ENCODE measurements at places on chromosomes 5 and 9. TPM values are rescaled to one million over a fixed set of nuclear protein-coding genes. Genes with fewer than 3 reads are reported as not detected.
A peak's percentile ranks its signal among the peaks of the same experiment; 100 is the strongest.

- H3K27me3 ChIP-seq, result no peaks in the 10 kb centered on the region
- no peak overlapping the region for H3K27ac ChIP-seq
These were observed 713.6 kb downstream of the TLE4 start for GRCh38 chr9:80285326-80285725.

DNA sequence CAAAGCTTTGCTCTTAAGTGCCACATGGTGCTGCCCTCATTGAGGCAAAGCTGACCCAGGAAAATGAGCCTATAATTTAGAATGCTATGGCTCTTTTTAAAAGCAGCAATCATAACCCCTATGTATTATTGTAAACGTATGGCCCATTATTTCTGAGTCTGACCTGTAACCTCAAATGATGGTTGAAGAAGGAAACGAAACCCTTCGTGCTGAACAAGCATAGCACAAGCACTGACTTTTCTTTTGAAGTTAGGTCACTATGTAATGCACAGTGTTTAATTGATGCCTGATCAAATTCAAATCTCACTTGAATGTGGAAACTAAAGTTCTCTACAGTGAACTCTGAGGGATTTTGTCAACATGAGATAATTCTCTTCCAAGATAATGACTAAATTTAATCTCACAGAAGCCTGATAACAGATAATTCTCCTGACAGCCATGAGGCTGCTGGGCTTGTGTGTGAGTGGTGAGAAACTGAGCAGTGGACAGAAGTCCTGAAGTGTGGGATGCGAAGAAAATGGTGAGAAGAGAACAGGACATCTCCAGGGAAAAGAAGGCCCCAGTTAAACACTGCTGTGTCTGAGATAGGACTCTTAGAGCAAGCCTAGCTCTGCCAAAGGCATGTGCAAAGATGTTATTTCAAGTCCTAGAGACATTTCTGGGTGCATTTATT lies 226.9 kb downstream of the MAN2A1 start:
- no peaks in the 10 kb centered on the region for H3K27me3 ChIP-seq
- no peak for DNase-seq
- peaks cover 2% of the 10 kb centered on the region for H3K36me3 ChIP-seq

GRCh38 chr5:174777111-174777510 lies 52.7 kb downstream of the MSX2 start:
- DNase-seq, result no peak
- no peak overlapping the region for H3K27ac ChIP-seq
- no peak overlapping the region for H3K4me3 ChIP-seq
- H3K27me3 ChIP-seq, result peaks cover 12% of the 10 kb centered on the region

DNA sequence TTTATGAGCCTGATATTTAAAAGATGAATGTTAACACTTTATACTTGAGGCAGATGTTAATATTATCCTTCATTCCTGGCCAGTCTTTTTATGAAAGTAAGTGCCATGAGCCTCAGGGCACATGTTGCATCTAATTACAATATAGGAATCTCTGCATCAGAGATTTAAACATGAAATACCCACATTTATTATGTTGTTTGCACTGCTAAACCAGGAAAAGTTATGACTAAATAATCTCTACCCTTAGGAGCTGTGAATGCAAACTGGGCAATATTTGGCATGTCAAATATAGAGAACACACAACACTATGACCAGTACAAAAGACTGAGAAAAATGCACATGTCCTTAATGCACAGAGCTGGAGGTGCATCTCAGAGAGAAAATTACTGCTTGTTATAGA lies 526.1 kb upstream of the GRAMD2B start:
- H3K4me3 ChIP-seq, result no peak overlapping the region
- no peaks in the 10 kb centered on the region for H3K36me3 ChIP-seq
- peaks cover 7% of the 10 kb centered on the region for H3K4me1 ChIP-seq
- no peak overlapping the region for H3K27ac ChIP-seq

DNA sequence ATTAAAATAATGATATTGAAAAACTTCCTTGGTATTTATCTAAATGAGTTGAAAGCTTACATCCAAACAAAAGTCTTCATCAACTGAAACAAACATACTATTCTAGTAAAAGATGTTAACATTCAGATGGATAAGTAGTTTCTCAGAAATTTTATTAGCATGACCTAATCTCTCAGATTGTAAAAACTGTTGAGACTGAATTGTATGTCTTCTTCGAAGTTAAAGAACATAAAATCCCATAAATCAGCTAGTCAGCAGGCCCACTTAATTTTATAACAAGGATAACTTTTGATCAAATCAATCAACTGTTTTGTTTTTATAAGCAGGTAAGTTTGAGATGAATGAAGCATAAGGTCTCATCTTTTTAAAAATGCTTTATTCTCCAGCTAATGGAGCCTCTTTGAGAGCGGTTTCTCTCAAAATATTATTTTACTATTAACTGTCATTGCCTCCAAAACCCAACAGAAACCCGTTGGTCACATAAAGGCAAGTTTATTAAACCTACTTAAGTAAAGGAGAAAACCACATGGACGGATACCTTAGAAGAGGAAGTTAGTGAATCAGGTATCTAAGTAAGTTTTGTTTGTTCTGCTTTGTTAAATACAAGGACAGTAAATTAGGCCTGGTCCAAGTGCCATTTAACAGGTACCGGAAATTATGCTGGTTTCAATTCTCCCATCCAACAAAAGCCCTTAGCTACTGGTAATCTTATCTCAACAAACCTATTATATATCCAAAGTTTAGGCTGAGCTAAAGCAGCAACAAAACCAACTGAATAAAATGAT lies 457.0 kb downstream of the PDE4D start:
- H3K4me3 ChIP-seq, result no peak overlapping the region
- no peaks in the 10 kb centered on the region for H3K36me3 ChIP-seq
- DNase-seq, result no peak
- H3K27ac ChIP-seq, result no peak overlapping the region

- no peaks in the 10 kb centered on the region for H3K36me3 ChIP-seq
- H3K4me1 ChIP-seq, result no peaks in the 10 kb centered on the region
- no peak overlapping the region for H3K4me3 ChIP-seq
- no peak for DNase-seq
- H3K27ac ChIP-seq, result no peak overlapping the region
These were observed 415.6 kb downstream of the GADD45G start for GRCh38 chr9:90020276-90020871.

- peak overlapping the region; percentile 87 for H3K27ac ChIP-seq
- peaks cover 50% of the 10 kb centered on the region for H3K4me1 ChIP-seq
- peak overlapping the region; percentile 35 for H3K4me3 ChIP-seq
- H3K27me3 ChIP-seq, result no peaks in the 10 kb centered on the region
These were observed 15.9 kb downstream of the ENG start for GRCh38 chr9:127838375-127839078.

DNA sequence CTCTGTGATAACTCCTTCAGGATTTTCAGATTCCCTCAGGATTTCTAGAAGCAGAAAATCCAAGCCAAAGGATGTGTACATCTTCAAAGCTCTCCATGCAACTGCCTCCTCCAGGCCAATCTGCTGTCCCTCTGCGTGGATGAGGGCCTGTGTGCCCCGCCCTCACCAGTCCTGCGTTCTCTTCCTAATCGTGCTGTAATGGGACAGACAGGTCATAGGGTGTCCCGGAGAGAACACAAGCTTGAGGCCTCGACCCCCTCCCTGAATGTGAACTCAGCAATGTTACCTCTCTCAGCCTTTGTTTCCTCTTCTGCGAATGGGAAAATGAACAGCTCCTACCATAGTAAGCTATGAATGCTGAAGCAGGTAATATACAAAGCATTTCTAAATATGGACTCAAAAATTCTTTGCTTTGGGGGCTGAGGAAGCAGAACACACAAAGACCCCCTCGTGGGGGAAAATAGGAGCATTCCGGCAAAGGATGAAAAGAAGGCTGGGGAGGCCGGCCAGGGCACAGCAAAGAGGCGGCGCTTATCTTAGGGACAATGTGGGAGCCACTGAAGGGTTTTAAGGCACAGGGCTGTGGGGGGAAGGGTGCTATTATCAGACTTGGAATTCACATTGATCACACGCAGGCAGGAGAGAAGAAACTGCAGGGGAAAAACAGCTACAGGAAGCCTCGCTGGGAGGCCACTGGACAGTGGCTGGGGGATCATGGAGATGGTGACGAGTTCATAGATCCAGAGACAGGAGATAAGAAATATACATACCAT lies 57.2 kb upstream of the FBXW11 start:
- no peak for DNase-seq
- peaks cover 41% of the 10 kb centered on the region for H3K36me3 ChIP-seq
- H3K27me3 ChIP-seq, result no peaks in the 10 kb centered on the region
- H3K27ac ChIP-seq, result no peak overlapping the region

DNA sequence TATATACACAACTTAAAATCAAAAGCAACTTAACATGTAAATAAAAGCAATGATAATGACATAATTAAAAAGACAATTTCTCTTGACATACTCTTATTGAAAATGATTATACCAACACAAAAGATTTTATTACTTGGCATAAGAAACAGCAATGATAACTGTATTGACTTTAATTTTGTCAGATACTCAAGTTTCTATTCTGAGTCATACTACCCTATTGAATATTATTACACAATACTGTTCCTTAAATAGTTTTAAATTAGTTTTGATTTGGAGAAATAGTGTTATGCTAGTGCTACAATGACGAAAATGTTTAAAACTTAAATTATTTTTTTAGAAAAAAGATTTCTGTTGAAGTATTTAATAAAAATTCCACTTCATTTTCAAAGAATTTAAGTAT lies 1319.3 kb upstream of the C9orf72 start:
- H3K27me3 ChIP-seq, result no peaks in the 10 kb centered on the region
- no peak overlapping the region for H3K27ac ChIP-seq
- no peaks in the 10 kb centered on the region for H3K36me3 ChIP-seq
- DNase-seq, result no peak
- no peak overlapping the region for H3K4me3 ChIP-seq

GRCh38 chr9:112601636-112602035 lies 115.0 kb downstream of the KIAA1958 start:
- no peak overlapping the region for H3K4me3 ChIP-seq
- H3K36me3 ChIP-seq, result no peaks in the 10 kb centered on the region
- H3K27me3 ChIP-seq, result no peaks in the 10 kb centered on the region
- H3K4me1 ChIP-seq, result peaks cover 16% of the 10 kb centered on the region
- DNase-seq, result no peak

DNA sequence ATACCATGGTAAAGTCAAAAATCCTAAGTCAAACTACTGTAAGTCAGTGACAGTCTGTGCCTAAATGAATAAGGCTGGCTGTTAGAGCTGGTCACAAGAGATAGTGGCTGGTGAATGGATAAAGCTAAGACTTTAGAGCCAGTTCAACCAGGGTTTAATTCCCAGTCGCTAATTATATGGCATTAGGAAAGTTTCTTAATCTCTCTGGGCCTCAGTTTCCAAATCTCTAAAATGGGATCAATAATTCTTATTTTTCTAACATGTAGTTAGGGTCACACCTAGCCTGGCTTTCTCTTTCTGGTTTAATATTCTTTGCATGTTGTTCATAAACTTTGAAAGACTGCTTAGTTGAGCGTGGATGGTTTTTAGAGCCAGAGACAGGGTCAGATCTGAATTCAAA lies 64.8 kb downstream of the SMIM15 start:
- H3K36me3 ChIP-seq, result peaks cover 15% of the 10 kb centered on the region
- no peaks in the 10 kb centered on the region for H3K27me3 ChIP-seq
- H3K4me1 ChIP-seq, result no peaks in the 10 kb centered on the region
- DNase-seq, result no peak

- peaks cover 48% of the 10 kb centered on the region for H3K27me3 ChIP-seq
- no peak overlapping the region for H3K4me3 ChIP-seq
- DNase-seq, result no peak
- H3K4me1 ChIP-seq, result no peaks in the 10 kb centered on the region
- no peak overlapping the region for H3K27ac ChIP-seq
These were observed 95.8 kb downstream of the CFAP90 start for GRCh38 chr5:7754997-7755596.

DNA sequence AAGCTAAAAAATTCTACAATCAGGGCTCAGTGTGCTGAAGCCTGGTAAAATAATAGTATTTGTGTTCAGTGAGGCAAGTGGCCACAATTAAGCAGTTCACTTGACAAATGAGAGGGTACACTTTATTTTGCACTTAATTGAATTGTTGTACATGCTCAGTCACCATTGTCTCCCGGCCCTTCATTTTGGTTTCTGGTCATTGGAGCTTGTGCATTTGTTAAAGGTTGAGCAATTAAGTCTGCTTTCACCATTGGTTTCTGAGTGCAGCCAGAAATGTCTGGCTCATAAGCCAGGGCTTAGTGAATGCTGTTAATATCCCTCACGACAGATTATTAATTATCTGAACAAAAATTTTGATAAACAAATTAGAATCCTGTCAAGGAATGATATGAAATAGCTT lies 89.6 kb downstream of the PRDM6 start:
- no peaks in the 10 kb centered on the region for H3K27me3 ChIP-seq
- no peaks in the 10 kb centered on the region for H3K36me3 ChIP-seq
- H3K27ac ChIP-seq, result no peak overlapping the region
- no peak for DNase-seq
- H3K4me1 ChIP-seq, result peaks cover 16% of the 10 kb centered on the region

DNA sequence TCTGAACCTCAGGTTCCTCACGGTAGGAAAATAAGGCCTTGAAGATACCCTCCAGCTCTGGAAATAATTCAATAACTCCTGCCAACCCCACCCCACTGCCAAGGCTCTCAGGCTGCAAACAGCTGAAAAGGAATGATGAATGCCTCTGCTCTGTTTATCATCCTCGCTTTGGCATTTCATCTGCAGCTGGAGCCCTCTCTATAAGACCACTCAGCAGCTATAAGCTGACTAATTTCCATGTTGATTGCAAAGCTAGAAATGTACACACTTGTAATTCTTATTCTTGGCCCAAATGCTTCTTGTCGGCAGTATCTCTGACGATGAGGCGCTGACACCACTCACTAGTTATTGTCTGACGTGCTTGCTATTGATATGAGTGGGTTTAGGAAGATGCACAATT lies 408.4 kb upstream of the NMUR2 start:
- no peak for DNase-seq
- no peaks in the 10 kb centered on the region for H3K4me1 ChIP-seq
- no peaks in the 10 kb centered on the region for H3K36me3 ChIP-seq
- no peak overlapping the region for H3K27ac ChIP-seq
- no peak overlapping the region for H3K4me3 ChIP-seq

DNA sequence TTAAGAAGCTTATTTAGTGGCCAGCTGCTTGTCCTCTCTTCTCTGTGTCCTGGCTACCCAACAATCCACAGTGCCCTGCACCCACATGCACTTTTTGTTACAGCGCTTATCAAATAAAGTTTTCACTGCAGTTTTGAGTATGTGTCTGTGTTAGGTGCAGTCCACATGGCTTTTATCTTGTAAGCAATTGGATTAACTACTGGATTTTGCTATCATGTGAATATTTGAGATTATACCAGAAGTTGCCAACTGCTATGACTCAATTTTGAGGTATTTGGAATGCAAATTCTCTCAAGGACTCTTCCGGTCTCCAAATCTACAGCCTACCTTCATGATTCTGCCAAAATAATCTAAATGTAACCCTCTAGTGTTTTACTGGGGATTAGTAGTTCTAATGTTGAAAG lies 690.2 kb downstream of the NR2F1-AS1 start:
- DNase-seq, result no peak
- no peak overlapping the region for H3K27ac ChIP-seq
- peaks cover 4% of the 10 kb centered on the region for H3K4me1 ChIP-seq
- H3K27me3 ChIP-seq, result no peaks in the 10 kb centered on the region

Gene INSL6
- not detected for total RNA-seq

Gene TMEFF1
- total RNA-seq, result 1.3 TPM

Gene MARCOL
- total RNA-seq, result not detected

Gene ADAMTSL1
- total RNA-seq, result 1.0 TPM

Gene PCDHB9
- total RNA-seq, result 3.1 TPM

Gene NIM1K
- total RNA-seq, result 0.67 TPM

Gene PTPN3
- total RNA-seq, result 7.2 TPM

All from chondrocyte (in vitro differentiated cells).